ENCODE measurements at places on chromosomes 13 and 19.

- no peak for DNase-seq
These were observed 200.2 kb upstream of the ZNF536 start for GRCh38 chr19:30171795-30172612.

GRCh38 chr19:12838182-12838885 lies at the start of gene MAST1:
TSS of gene MAST1 (plus strand) at chr19:12838515. CDS start at chr19:12838573, 58 bp downstream.
- DNase-seq = peak; percentile 51

- no peak for DNase-seq
These were observed 19.4 kb upstream of the MBNL2 start for GRCh38 chr13:97202761-97203160.

DNA sequence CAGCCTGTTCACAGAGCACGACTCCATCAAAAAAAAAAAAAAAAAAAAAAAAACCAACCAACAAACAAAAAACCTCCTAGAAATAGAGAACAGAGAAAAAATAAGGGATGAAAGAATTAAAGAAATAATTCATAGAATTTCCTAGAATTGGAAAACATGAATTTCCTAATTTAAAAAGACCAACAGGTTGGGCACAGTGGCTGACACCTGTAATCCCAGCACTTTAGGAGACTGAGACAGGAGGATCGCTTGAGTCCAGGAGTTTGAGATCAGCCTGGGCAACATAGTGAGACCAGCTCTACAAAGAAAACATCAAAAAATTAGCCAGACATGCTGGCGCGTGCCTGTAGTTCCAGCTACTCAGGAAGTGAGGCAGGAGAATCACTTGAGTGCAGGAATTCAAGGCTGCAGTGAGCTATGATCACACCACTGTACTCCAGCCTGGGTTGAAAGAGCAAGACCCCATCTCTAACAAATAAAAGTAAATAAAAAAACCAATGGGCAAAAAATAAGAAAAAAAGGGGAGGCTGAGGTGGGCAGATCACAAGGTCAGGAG lies 6.5 kb downstream of the SPART start:
- no peak for DNase-seq

GRCh38 chr19:30338878-30339623 lies 33.1 kb upstream of the ZNF536 start:
- DNase-seq = no peak

- DNase-seq = no peak
These were observed 776.5 kb upstream of the SLITRK1 start for GRCh38 chr13:84658491-84659358.

DNA sequence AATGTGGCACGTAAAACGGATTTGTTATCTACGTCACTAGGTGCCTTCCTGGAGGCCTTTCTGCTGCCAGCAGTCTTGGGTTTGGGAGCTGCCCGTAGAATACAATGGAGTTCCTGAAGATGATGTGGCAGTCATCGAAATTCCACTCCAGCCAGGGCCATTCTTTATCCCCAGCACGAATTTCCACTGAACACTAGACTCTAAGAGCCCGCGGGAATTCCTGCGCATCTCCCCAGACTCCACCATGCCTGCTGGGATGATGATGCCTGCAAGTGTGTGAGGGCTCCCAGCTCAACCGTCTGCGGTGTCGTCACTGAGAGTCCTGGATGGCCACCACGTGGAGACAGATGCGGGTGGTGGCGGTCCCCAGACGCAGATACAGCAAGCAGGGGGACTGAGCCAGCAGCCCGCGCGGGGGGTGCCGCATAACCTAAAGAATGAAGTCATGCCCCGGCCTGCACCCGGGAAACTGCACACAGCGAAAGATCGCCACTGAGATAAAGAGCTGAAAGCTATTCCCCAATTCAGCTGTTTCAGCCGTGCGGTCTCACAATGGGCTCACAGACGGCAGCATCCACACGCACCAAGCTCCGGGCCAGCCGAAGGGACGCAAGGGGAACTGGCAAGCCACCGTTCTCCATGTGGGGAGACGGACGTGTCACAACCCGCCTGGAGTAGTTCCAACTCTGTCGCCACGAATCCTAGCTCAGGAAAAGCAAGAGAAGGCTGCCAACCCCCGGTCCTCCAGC lies 41.1 kb downstream of the COL4A1 start:
- peak; percentile 59 for DNase-seq

- DNase-seq = no peak
These were observed 13.5 kb upstream of the RXFP2 start for GRCh38 chr13:31725841-31726240.

GRCh38 chr13:98143601-98144026 lies 720 bp downstream of the FARP1 start:
- no peak for DNase-seq

DNA sequence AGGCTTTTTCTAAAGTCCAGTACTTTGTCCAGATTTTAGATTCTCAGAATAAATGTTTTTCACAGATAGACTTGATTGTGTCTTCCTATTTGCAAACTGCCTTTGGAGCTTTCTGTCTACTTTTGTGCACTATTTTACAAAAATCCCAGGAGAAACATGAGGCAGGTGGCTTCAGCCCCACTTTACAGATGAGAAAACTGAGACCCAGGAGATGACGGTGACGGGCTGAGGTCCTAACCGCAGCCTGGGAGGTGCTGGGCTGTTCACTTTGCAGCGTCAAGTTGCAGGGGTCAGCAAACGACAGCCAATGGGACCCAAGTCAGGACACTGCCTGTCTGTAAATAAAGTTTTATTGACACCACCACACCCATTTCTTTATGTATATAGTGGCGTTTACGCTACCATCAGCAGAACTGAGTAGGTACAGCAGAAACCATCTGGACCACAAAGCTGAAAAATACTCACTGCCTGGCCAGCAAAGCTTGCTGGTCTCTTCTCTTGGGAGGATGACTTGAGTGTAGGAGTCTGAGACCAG lies 6.8 kb upstream of the KDM4B start:
- DNase-seq = no peak

DNA sequence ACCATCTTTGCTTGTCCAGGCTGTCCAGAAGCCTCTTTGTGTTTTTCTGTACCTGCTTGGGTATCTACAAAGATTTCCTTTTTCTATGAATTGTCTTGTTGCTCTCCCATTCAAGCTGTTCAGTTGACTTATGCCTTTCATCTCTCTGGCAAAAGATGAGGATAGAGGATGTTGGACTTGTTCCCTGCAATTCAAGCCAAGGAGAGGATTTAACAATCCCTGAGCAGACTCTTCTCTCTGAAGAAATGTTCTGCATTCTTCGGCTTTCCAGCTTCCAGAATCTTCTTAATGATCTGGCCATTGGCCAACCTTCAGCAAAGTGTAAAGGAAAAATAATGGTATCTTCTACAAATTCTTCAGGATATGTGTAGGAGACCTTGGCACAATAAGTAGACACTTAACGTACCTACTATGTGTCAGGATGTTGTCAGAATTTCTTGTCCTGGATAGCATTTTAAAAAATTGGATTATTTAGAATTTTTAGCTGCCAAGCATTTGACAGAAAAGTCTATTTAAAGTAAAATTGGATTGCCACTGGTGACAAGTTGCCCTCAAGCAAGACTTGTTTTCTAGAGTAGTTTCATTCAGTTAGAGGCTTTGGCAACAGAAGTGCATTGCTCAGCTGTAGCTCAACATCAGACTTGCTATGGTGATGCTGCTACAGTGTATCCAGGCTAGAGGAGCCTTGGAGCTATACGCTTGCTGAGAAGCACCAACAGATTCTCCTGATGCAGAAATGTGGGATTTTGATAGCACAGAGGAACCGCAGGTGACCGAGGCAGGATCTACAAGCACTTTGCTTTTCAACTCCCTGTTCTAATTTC lies 455.7 kb downstream of the SUCLA2 start:
- no peak for DNase-seq

GRCh38 chr19:18278521-18279265 lies 2.7 kb downstream of the JUND start:
- DNase-seq = no peak
